ENCODE measurements at places on chromosomes 11 and 22.
A peak's percentile ranks its signal among the peaks of the same experiment; 100 is the strongest.

- no peak for DNase-seq
These were observed 87.7 kb upstream of the ALX4 start for GRCh38 chr11:44397586-44398178.

DNA sequence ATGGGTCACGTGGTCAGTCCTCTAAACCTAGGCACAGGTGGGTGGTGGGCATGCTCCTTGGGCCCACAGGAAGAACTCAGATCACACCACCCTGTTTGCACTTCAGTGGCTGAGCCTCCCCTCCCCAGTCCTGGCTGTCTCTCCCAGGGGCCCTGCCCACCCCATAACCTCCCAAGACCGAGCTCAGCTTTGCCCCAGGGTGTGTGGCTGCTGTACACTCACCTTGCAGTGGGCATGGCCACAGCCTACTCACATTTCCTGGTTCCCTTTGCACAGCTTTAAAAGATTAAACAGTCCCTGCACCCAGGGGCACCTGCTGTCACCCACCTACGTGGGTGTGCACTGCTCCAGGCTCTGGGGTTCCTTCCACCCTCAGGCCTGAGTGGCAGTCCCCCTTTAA, 13.8 kb downstream of the TRIOBP start:
- DNase-seq, result no peak

- peak; percentile 24 for DNase-seq
These were observed 4.0 kb downstream of the NAP1L4 start for GRCh38 chr11:2987881-2988861.

DNA sequence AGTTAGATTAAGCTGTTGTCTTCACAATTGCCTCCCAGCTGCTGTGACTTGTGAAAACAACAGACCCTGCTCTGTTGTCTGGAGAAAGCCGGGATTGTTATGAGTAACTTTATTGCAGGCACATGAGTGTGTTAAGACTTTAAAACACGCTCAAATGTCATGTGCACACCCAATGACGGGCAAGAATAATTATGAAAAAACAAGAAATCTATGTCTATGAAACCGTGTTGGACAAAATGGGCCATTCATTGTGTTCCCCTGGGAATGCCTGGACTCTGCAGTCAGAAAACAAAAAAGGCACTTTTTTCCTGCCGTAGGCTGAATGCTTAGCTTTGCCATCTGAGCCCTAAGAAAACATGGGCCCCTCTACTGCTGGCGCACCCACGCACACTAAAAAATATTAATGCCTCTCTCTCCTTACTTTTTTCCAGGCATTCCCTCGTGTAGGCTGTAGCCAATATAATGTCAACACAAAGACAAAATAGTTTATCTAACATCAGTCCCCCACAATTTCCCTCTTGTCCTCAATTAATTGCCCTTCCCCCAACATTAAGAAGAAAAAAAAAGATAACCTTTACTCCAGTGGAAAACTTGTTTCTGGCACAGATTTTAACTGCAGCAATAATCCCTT, 207.9 kb downstream of the SOX6 start:
- DNase-seq, result no peak

DNA sequence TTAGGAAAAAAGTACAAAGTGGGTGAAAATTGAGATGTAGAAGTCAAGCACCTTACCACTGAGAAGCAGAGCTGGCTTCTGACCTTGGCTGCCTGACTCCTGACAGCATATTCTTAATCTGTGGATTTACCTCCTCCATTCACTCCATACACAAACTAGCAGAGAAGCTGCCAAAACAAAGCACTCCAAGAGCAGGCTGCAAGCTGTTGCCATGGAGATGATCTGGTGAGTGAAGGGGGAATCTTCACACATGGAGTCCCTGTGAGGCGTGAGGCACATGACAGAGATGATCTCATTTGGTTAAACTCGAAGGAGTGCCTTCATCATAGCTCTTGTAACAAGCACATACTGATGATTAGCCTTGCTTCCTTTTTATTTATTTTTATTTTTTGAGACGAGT, 16.1 kb downstream of the COMMD9 start:
- DNase-seq, result no peak

- DNase-seq, result no peak
These were observed 26.2 kb downstream of the SBF2 start for GRCh38 chr11:10267821-10268220.

DNA sequence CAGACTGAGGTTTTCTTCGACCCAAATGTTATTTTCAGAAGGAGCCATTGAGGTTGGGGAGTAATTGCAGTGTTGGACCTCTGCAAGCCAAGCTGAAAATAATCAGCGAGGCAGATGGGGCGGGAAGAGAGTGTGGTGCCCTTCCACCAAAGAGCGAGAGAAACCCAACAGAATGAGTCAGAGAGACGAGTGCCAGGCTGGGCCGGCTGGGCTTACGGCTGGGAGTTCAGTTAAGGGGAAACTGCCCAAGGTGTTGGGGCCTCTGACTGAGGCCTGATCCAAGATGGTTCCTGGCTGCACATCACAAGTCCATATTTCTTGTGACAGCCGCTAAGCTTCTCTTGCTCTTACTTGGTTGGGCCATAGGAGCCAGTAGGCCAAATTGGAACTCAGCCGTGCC, 30.4 kb upstream of the CREB3L1 start:
- DNase-seq, result no peak

- no peak for DNase-seq
These were observed 68.4 kb upstream of the PRR5 start for GRCh38 chr22:44633647-44634046.

All from stimulated activated CD4-positive, alpha-beta T cell treated with anti-CD3 and anti-CD28 coated beads, Interleukin-12 subunit alpha, Interleukin-12 subunit beta, amount 100 ng/mL, for 4 hours (primary cell).